ENCODE measurements at places on chromosomes 6 and 20.

- DNase-seq: no peak
These were observed 290.5 kb downstream of the SLC35F1 start for GRCh38 chr6:118197539-118197938.

GRCh38 chr6:118992186-118992795 is 57.3 kb upstream of the MCM9 start:
- DNase-seq: no peak

DNA sequence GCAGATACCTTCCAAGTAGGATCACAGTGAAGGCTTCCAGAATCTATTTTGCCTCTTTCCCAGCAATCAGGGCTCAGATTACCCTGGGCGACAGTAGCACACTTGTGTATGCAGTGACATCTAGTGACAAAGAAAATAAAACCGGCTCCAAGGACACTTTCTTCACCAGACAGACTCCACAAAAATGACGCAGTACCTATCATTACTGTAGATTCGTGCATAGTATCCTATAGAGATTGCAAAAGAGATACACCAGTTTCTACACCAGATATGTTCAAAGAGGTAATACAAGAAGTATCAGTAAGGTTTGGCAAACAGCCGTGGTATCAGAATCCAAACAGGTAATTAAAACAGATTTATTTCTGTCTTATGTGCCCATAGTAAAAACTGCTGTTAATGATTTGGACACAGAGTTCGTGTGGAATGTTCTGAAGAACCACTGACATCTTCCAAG is 600.4 kb upstream of the JAG1 start:
- DNase-seq: no peak

DNA sequence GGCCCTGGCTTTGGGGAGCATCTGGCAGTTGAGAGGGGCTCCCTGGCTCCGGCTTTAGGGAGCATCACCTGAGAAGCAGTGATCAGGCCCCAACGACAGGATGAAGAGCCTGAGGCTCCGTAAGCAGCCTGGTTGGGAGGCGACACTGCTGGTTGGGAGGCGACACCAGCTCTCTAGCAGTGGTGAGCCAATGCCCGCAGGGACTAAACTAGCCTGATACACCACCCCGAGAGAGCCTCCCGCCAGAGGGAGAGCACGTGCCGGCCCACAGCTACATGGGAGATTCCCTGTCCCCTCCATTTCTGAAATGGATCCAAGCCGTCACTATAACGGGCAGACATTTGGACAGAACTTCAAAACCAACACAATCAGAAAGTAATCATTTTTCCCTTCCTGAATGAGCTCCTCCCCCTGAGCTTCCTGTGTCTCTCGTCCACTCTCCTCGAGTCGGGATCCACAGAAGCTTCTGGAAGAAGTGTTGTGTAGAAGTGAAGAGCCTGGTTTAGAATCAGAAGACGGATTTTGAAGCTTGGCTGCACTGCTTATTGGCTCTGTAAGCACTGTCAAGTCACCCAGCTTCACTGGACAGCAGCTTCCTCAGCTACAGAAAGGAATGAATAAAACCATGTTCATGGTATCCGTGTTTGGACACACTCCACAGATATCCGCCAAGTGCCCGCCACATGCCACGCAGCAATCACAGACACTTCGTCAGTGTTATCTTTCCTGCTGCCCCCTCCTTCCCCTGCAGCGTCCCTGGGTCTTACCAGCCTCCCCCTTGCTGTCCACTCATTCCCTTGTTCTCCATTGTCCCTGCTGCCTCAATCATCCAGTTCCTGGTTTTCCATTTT is 199.6 kb downstream of the TTLL2 start:
- DNase-seq: no peak

DNA sequence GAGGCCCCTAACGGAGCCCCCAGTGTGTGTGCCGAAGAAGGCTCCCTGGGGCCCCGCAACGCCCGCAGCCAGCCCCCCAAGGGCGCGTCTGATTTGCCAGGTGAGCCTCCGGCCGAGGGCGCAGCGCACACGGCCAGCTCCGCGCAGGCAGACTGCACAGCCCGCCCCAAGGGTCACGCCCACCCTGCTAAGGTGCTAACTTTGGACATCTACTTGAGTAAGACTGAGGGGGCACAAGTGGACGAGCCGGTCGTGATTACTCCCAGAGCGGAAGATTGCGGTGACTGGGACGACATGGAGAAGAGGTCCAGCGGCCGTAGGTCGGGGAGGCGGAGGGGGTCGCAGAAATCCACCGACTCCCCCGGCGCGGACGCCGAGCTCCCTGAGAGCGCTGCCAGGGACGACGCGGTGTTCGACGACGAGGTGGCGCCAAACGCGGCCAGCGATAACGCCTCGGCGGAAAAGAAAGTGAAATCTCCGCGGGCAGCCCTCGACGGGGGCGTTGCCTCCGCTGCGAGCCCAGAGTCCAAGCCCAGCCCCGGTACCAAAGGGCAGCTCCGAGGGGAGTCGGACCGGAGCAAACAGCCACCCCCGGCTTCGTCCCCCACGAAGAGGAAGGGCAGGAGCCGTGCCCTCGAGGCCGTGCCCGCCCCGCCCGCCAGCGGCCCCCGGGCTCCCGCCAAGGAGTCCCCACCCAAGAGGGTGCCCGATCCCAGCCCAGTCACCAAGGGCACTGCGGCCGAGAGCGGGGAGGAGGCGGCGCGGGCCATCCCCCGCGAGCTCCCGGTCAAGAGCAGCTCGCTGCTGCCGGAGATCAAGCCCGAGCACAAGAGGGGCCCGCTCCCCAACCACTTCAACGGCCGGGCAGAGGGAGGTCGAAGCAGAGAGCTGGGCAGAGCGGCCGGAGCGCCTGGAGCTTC is 117.0 kb downstream of the RTN4IP1 start:
- DNase-seq: peak; percentile 68

DNA sequence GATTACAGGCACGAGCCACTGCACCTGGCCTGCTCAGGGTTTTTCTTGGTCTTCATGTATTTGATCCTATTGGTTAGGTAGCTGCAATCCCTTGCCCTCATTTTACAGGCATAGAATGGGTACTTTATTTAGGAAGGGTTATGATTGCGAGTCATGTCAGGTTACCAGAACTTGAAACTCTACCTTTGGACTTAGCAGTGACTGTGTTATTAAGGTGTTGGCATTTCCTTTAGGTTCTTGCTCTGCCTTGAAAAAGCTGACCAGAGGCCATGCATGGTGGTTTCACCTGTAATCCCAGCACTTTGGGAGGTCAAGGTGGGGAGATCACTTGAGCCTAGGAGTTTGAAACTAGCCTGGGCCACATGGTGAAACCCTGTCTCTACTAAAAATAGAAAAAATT is 24.5 kb downstream of the JARID2 start:
- DNase-seq: no peak

GRCh38 chr20:41454250-41454649 is 87.6 kb upstream of the EMILIN3 start:
- no peak for DNase-seq

GRCh38 chr20:17761604-17762003 is 61.8 kb downstream of the BANF2 start:
- no peak for DNase-seq

DNA sequence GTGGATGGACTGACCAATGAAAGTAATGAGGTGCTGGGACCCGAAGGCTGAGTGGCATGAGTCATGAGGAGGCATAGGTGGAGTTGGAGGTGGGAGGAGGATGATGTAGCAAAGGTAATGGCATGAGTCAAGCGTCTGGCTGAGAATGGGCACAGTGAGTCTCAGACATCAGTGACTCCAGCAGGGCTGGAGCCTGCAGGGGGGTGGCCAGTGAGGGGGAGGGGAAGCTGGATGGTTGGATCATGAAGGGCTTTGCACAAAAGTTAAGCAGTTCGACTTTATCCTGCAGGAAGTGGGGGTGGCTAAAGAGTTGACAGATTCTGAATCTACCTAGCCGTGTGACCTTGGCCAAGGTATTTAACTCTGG is 99.0 kb upstream of the IYD start:
- DNase-seq: no peak

GRCh38 chr20:21571841-21572690 is 58.2 kb upstream of the NKX2-2 start:
- peak; percentile 6 for DNase-seq

DNA sequence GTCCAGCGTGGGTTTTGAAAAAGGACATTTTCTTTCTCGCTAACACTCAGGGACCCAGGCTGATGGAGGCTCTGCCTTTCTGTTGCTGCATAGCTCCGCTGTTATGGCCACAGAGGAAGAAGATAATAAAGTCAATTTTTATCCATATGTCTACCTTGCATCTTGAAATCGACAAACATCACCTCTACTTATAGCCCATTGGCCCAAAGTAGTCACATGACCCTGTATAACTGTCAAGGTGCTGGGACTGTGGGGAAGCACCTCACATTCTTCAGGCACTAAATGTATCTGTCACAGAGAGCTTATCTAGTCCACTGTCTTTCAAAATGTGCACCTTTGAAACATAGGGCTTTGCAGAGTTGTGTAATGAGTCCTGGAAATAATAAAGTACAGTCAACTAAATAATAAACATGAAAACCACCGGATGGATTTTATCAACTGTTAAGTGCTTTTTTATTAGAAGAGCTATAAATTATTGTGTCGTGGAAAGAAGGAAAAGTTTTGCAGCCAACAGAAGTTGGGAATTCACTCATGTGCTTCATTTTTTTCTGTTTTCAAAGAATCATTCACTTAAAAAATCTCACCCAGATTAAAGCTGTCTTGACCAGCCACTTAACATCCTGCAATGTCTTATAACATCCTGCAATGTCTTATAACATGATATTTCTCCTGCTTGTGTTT is 47.7 kb upstream of the RCAN2 start:
- no peak for DNase-seq

DNA sequence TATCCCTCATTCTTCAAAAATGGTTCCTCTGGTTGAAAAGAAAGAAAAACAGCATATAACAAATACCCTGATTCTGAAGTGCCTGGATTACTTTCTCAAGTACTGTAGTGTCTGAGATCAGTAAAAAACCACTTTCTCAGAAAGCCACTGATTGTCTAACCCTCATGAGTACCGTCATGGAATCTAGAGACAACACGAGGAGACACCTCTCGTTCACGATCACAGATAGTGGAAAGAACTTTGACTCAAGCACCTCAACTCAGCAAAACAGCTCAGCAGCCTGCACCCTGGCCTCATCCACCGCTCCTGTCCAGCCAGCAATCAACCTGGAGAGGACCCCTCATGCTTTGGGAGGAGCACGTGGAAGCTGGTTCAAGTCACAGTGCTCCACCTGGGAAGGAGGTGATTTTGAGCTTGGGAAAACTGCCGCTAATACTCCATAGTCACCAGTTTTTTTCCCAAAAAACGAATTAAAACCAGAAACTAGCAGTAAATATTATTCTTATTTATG is 1.0 kb downstream of the SCML4 start:
- no peak for DNase-seq

GRCh38 chr20:19114410-19114809 is 98.0 kb upstream of the SLC24A3 start:
- no peak for DNase-seq
